CD4-positive, alpha-beta T cell treated with Interleukin-6 for 4 hours (primary cell): ENCODE measurements at places on chromosomes 5 and 9.

GRCh38 chr9:101671567-101671966 lies 66.9 kb downstream of the GRIN3A start:
- no peak for DNase-seq

- DNase-seq: no peak
Measured at GRCh38 chr9:33202552-33203201, 35.5 kb upstream of the B4GALT1 start.

GRCh38 chr5:130995254-130995515 lies 169.9 kb downstream of the HINT1 start:
- DNase-seq: no peak

- peak; percentile 60 for DNase-seq
Measured at GRCh38 chr5:143016777-143017516, 246.8 kb downstream of the ARHGAP26 start.

DNA sequence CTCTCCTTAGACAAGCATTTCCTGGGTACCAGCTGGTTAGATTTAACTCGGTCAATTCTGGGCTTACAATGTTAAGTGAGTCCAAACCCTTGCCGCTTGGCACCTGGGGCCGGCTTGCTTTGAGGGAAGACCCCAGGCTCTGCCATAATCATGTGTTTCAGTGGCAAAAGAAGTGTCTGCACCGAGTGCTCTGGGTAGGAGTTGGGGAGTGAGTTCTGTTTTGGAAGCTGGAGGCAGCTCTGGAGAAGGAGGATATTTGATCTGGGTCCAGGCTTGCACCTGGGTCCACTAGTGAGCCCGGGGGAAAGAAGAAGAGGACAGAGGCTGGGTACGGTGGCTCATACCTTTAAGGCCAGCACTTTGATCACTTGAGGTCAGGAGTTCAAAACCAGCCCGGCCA lies 8.4 kb upstream of the OLFM1 start:
- DNase-seq: no peak

GRCh38 chr5:33043343-33043997 lies 332.3 kb downstream of the NPR3 start:
- no peak for DNase-seq

- no peak for DNase-seq
Measured at GRCh38 chr5:124297826-124298225, 448.6 kb downstream of the ZNF608 start.

DNA sequence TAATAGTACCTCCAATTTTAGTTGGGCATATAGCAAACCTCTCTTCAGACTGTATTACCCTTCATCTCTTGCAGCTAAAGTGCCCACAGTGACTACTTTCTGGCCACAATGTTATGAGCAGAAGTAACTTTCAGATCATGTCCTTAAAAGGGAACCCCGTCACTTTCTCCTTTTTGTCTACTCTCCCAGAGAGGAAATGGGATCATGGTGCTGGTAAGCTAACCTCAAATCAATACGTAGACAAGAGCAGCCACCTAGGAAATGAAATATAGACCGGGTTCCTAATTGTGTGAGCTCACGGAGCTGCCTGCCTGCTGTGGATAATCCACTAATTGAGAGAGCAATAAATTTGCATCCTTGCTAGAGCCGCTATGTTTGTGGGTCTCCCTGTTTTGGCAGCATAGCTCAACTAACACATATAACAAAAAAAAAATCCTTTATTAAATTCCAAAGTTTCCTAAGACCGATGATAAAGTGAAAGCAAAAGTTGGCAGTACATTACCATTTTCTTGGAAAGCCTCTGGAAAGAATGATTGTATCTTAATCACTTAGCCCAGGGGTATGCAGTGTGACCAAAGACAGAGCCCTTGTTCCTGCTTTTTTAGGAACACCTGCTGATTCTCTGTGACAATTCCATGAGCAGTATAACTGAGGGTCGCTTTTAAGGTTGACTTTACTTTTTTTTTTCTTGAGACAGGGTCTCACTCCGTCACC lies 5.6 kb upstream of the IL7R start:
- DNase-seq: no peak
